ENCODE measurements at places on chromosomes 3 and 15.
A peak's percentile ranks its signal among the peaks of the same experiment; 100 is the strongest.

DNA sequence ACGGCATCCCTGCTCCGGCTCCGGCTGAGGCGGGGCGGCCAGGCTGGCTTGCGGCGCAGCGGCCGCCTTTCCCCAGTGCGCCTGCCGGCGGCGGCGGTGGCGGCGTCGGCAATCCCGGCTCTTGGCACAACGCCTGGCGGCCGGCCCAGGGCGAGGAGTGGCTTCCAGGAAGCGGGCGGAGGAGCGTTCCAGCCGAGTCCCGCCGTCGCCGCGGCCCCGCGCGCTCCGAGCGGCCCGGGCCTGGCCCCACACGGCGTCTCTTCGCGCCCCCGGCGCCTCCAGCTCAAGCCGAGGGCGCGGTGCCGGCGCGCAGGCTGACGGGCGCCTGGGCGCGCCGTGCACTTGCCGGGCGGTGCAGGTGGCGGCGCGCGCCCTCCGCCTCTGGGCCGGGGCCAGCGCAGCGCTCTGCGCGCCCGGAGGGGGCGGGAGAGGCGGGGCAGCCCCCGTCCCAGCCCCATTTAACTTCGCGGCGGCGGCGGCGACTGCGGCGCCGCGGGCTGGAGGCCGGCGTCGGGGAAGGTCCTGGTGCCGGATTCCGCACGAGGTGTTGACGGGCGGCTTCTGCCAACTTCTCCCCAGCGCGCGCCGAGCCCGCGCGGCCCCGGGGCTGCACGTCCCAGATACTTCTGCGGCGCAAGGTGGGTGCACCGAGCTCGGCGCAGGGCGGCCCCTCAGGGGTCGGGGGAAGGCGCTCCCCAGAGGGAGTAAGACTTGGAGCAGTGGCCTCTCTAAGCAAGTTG, at the start of gene ADAMTSL3:
ADAMTSL3 (plus strand) TSS at position 485 of the 740 bp plus-strand sequence. CDS start 1,639 bp downstream, outside the sequence.
- peak; percentile 74 for DNase-seq

DNA sequence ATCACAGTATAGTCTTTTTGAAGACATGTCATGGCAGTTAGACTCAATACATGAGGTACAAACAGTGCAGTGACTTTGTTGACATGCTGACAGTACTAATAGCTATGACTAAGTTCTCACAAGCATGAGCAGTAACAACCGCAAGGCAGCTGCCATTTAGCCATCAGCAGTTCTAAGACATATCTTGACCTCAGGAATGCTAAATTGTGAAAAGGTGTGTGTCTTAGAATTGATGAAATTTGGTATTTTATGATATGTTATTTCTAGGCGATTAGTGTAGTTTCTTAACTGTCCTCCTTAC, 60.7 kb upstream of the FURIN start:
- DNase-seq, result no peak

DNA sequence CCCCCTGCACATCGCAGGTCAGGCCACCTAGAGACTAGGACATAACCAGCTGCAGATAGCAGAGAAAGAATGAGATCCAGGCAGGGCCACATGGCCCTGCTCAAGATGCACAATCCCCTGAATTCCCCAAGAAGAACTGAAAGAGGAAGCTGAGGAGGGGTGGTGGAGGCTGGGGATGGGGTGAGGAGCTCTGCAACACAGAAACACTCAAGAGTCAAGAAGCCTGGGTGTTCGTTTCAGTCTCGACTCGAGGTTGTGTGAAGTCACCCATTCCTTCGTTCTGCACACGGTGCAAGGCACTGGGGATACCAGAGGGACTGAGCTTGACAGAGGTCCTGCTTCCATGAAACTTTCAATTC, 62.0 kb downstream of the TLE3 start:
- no peak for DNase-seq

DNA sequence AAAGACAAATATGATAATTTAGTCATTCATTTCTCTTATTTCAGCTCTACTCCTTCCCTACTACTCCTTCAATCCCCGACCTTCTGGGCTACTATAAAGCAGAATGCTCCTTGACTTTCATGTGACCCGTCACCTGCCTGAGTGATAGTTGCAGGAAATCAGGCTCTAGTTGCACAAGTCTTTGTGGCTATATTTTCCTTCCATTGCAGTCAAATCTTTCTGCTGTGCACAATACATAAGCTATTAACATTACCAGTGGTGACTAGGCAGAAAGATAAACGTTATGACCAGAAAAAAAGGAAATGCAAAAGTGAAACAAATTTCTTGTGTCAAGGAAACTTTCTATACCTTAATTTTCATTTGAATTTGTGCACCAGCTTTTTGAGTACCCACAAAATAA, 2.3 kb downstream of the SUCNR1 start:
- DNase-seq, result no peak

GRCh38 chr3:72769758-72770540, 78.3 kb downstream of the SHQ1 start:
- no peak for DNase-seq

GRCh38 chr3:169969174-169970095, 2.8 kb downstream of the SEC62 start:
- no peak for DNase-seq
